Cerebellar nuclear complex (tissue), 1 donor: ENCODE measurements at places on chromosomes 12 and 14.
A peak's percentile ranks its signal among the peaks of the same experiment; 100 is the strongest.

GRCh38 chr12:102776041-102776440, 141.0 kb downstream of the PAH start:
- no peak for DNase-seq

DNA sequence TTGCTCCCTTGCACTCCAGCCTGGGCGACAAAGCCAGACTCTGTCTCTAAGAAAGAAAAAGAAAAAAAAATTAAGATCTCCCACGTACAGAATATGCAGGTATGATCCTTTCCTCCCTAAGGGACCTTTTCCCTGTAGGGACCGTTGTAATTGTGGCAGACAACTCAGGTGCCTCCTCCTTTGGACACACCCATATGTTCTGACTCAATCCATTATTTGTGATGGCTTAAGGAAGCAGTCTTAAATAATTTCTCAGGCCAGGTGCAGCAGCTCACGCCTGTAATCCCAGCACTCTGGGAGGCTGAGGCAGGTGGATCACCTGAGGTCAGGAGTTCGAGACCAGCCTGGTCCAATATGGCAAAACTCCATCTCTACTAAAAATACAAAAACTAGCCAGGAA, 53.1 kb downstream of the TMCC3 start:
- DNase-seq, result no peak

DNA sequence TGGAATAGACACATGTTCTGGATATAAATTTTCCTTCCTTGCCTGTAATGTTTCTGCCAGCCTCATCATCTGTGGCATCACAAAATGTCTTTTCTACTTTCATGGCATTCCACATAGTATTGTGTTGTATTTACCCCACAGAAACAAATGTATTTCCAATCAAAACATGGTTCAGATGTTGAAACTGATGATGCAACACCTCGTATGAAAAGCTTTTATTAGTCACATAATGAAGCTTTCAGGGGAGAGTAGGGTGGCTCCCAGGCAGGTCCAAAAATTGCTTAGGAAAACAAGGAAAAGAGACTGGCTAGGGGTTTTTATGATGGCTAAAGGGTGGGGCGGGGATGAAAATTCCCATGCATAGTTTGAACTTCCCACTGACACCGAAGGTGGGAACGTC, 29.1 kb upstream of the ZNF641 start:
- no peak for DNase-seq

DNA sequence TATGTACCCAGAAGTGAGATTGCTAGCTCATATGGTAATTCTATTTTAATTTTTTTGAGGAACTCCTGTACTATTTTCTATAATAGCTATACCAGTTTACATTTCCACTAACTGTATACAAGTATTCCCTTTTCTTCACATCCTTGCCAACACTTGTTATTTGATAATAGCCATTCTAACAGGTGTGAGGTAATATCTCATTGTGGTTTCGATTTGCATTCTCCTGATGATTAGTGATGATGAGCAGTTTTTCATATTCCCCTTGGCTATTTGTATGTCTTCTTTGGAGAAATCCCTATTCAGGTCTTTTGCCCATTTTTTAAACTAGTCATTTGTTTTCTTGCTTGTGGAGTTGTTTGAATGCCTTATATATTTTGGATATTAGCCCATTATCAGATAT, 121.3 kb downstream of the BBS10 start:
- DNase-seq, result no peak

DNA sequence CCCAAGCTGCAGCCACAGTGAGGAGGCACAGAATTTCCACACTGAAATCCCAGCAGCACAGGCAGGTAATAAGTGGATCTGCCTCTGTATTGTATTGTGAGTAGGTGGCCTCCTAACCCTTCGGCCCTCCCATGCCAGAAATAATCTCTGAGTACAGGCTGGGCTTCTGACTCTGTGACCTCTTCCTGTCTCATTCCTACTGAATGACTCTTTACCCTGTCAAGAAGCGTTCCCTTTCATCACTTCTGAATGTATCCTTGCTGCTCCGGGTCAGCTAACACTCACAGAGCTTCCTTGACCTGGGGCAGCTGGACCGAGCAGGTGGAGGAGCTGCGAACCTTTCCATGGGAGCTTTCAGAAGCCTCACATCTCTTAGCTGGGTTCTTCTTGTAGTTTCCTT, 119.6 kb downstream of the SLC8A3 start:
- DNase-seq, result no peak

DNA sequence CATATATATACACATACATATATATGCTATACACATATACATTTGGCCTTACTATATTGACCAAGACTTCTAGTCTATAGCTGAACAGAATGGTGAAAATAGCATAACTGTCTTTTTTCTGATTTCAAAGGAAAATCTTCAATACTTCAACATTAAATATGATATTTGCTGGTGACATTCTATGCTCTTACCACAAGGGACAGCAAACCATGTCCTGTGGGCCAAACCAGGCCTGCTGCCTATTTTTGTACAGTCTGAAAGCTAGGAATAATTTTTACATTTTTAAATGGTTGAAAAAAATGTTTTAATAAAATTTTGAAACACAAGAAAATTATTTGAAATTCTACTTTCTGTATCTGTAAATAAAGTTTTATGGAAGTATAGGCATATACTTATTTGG, 63.6 kb downstream of the EML5 start:
- no peak for DNase-seq

GRCh38 chr12:53344487-53344823, 8.3 kb upstream of the SP7 start:
- DNase-seq, result no peak

GRCh38 chr12:82966001-82966559, 279.4 kb downstream of the TMTC2 start:
- DNase-seq, result no peak

- no peak for DNase-seq
Measured at GRCh38 chr12:54364413-54364812, at the start of gene GPR84. TSS of gene GPR84 (minus strand) at chr12:54364486. CDS start at chr12:54363851, 635 bp downstream.

DNA sequence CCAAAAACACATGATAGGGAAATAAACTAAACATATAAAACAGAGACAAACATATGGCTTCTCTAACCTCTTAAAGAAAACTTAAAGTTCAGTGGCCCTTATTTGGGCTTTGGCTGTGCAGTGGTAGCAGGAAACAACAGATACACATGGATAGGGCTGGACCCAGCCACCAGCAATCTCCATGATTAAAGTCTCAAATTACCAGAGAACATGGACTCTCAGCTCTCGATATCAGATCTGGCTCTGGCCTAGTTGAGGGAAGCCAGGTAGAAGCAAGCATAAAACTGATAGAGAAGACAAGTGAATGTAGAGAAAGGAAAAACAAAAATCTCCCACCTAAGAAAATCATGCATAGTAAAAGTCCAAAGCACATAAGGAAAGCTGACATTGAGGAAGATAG, 164.8 kb downstream of the ITPR2 start:
- DNase-seq, result no peak

DNA sequence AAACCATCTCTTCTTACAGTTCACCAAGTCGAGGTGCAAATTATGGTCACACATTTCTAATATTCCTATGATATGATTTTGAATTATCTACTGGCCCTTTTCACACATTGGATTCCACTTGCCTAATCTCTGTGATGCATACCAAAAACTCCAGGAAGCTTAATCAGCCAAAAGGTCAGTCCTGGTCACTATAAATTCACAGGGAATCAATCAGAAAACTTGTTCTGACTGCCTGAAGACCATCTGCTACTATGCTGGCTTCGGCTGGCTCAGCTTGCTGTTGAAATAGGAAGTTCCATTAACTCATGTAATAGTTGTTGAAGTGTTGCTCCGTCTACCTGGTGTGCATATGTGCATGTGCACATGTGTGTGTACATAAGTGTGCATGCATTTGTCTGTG, 142.8 kb upstream of the FLRT2 start:
- no peak for DNase-seq

DNA sequence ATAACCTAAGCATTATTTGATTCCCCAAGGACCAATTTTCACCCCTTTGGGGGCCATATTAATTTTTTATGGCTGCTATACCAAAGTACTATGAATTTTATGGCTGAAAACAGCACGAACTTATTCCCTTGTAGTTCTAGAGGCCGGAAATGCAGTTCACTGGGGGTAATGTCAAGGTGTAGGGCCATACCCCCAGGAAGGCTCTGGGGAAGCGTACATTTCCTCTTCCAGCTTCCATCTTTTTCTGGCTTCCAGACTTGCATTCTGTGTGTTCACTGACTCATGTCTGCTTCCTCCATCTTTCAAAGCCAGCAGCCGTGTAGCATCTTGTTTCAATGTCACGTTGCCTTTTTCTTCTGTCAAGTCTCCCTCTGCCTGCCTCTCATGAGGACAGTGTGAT, 133.5 kb downstream of the BICD1 start:
- DNase-seq, result no peak

GRCh38 chr12:131921866-131922769, 7.0 kb upstream of the PUS1 start:
- no peak for DNase-seq

DNA sequence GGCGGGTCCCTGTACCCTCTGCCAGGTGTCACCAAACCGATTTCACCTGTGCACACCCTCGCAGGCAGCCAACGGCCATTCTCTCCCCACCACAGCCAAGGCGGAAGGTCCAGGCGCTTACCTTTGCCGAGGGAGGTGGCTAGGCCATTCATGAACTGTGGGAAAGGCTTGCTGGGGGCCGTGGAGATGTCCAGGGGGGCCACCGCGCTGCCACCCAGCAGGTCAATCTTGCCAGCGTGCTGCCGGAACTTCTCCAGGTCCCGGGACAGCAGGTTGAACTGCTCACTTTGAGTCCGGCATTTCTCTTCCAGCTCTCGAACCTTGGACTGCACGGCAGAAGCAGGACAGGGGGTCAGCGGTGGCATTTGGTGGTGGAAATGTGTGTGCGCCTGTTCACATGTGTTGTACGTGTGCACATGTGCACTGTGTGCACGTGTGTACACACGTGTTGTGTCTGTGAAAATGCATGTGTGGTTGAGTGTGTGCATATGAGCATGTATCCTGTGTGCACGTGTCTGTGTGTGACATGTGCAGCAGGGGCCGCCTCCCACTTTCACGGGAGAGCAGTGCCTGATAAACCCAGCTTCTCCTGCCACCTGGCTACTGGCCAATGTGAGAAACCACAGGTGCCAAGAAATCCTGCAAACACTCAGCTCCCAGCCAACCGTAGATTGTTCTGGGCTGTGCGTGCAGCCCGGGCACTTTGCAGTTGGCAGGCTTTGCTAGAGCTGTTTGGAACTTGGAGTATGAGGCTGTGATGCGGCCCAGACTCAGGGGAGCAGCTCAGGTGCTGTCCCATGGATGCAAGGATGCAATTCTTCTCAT, 118.9 kb downstream of the PIWIL1 start:
- no peak for DNase-seq

GRCh38 chr14:37711831-37712475, 116.5 kb downstream of the TTC6 start:
- DNase-seq, result no peak

DNA sequence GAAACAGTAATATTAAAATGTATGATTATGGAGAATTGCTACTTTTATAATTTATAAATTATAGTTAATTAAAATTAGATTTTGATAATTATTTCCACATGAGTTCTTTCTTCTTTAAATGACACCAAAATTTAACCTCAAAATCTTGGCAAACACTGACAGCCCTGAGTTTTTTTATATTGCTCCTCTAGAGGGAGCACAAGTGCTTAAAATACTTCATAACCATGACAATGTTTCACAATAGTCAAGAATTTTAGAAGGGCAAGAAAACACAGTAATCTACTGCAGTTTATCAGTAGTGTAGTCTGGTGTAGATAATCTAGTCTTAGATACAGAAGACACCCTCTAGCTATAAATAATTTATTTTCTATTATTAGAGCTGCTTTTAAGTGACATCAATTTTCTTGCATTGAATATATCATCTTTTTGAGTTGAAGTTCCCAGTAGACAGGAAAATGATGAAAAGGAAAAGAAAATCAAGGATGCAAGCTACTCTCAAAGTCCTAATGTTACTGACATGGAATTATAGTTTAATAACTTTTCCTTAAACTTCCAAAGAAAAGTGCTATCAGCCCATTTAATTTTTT, 14.3 kb upstream of the PTGER2 start:
- DNase-seq, result no peak

- DNase-seq, result no peak
Measured at GRCh38 chr14:34655959-34656358, 26.0 kb upstream of the SNX6 start.

DNA sequence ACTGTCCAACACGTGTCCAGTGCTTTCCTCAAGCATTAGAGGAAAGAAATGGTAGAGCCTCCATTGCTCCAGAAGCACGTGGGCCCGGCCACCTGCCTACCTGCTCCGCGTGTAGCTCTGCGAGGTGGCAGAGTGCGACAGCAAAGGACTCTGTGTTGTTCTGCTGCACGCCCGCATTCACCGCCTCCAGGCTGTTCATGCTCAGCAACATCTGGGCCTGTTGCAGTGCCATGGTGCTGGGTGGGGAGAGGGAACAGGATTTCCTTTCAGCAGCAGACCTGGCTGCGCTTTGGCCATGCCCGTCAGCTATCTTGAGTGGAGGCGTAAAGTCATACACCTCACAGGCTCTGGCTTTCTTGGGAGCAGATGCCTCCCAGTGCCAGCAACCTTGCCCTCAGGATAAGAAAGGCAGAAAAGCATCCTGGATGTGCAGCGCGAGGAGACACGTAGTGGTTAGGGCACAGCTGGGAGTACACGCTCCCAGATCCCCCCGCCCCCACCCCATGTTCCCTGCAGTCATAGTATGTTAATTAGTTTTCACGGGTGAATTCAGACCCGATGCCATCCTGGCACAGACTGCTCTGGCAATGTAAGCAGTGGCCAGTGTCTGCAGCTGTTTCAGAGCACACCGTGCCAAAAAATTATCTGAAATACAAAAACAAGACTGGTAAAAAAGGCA, 25.1 kb downstream of the ANAPC5 start:
- no peak for DNase-seq

DNA sequence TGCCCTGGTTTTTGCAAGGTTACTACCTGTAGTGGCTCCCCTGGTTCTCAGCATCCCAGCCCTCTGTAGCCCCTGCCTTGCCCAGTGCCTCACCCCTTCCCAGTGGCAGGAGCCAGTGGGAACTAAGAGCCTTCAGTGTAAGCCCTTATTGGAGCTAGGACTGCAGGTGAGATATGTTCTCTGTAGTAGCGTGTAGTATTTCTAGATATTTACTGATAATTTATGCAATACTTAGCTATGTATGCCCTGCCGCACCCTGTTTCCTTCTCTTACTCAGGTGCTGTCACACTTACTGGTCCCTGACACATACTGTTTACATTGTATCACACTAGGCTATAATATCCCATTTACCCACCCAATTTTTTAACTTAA, 3.6 kb downstream of the BMAL2 start:
- no peak for DNase-seq

- peak; percentile 40 for DNase-seq
Measured at GRCh38 chr14:65062096-65063075, 39.9 kb downstream of the MAX start.

DNA sequence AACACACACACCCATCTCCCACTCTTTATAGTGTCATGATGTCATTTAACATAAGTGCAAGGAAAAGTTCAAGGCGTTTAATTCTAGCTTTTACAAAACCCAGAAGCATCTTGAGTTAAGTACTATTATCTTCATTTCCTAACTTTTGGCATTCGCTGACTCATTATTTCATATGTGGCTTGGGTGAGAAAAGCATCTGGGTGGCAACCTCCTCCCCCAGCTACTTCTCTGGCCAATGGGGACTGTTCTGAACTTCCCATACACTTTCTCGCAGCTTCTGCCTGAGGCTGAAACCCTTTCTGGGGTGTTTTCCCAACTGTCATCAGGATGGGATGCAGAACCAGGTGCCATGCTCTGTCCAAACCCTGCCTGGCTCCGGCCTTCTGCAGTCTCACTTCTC, 2.8 kb upstream of the MARK3 start:
- DNase-seq, result no peak
